ENCODE measurements at places on chromosomes 7 and 10.

GRCh38 chr7:10238641-10239040, 735.0 kb upstream of the PHF14 start:
- no peak for DNase-seq

DNA sequence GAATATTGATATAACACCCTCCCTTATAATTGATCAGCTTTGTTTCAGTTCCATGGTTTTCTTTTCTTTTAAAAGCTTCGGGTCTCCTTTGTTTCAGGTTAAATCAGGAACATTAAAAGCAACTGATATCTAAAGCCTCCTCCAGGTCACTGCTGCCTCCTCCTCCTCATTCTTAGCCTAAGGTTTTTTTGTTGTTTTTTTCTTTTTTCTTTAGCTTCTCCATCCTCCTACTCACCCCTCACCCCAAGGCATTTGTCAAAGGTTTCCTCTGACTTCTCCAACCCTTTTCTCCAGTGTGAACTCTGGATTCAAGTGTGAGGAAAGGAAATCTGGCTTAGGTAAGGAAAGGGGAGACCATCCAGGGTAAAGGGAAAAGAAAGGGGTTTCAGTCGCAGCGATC, 420.2 kb upstream of the NFE2L3 start:
- DNase-seq, result no peak

DNA sequence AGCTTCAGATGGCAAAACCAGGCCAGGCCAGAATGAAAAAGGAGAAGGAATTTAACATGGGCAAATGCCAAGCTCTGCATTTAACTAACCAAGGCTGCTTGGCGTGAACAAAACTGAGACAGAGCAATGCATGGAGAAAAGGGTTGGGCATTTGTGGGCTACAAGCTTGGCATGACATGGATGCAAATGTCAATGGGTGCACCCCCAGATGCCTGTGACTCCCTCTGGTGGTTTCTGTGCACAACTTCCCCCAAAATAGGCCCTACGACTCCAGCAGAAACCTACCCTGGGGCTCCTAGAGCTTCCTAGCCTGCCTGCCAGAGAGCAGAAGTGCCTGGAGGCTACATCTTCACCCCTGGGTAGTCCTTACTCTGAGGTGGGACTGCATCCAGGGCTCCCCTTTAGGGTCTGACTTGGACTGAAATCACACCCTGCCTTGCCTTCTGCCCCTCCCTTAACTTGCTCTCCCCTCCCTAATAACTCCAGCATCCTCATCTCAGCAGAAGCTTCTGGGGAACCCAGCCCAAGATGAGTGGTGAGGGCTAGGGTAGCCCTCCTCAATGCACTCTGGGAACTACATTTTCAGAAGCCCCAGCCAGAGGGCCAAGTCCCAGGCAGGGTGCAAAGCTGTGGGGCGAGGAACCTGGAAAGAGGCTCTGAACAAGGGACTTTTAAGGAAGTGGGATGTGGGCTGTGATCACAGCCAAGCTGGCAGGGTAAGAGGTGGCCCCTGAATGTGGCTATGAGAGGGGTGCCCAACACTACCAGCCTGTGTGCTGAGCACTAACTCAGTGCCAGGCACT, 11.3 kb downstream of the GPRIN2 start:
- no peak for DNase-seq

- no peak for DNase-seq
These were observed 16.5 kb upstream of the IMMP2L start for GRCh38 chr7:111578754-111579153.

GRCh38 chr7:98187138-98187502, 24.1 kb upstream of the BHLHA15 start:
- no peak for DNase-seq

DNA sequence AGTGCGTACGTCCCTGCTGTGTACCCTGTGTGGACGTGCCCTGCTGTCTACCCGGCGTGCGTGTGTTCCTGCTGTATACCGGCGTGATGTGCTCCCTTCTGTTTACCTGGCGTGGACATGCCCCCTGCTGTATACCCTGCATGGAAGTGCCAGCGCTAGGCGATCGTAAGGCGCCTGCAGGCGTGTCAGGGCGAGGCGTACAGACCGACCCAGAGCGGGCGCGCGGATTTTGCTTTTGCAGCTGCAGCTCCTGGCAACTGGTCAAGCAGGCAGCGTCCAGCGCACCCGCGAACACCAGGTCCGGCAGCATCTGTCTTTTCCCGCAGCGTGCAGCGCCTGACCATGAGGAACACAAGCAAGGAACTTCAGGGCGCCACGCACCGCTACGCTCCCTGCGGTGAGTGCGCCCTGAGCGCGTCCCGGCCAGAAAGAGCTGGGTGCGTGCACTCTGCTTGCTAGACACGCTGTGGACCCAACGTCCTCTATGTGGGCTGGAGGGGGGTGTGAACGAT, 680 bp downstream of the C7orf57 start:
- no peak for DNase-seq

DNA sequence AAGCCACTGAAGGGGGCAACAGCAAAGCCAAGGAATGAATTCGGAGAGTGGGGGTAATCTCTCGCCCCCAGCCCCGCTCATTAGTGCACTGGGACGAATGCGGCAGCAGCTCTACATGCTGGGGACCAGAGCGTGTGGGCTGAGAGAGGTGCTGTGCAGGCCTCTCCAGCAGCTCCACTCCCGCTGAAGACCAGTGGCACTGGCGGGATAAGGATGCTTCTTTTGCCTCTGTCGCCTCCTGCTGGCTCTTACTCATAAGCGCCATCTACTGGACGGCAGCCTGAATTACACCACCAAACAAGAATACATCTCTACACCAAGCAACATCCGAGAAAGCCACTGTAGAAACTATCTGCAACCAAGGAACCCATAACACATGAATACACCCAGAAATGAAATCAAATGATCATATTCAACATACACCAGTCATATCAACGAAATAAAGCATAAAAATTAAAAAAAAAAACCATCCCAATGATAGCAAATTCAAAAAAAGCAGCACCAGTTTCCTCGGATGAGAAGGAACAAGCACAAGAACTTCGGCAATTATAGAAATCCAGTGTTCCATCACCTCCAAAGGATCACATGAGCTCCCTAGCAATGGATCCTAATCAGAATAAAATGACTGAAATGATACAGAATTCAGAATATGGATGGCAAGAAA, 79.0 kb upstream of the TMEM168 start:
- peak; percentile 56 for DNase-seq

- peak; percentile 67 for DNase-seq
These were observed 1.1 kb downstream of the HNRNPA2B1 start for GRCh38 chr7:26199301-26200037.

GRCh38 chr7:30202671-30203070, 67.9 kb downstream of the MTURN start:
- DNase-seq, result no peak

DNA sequence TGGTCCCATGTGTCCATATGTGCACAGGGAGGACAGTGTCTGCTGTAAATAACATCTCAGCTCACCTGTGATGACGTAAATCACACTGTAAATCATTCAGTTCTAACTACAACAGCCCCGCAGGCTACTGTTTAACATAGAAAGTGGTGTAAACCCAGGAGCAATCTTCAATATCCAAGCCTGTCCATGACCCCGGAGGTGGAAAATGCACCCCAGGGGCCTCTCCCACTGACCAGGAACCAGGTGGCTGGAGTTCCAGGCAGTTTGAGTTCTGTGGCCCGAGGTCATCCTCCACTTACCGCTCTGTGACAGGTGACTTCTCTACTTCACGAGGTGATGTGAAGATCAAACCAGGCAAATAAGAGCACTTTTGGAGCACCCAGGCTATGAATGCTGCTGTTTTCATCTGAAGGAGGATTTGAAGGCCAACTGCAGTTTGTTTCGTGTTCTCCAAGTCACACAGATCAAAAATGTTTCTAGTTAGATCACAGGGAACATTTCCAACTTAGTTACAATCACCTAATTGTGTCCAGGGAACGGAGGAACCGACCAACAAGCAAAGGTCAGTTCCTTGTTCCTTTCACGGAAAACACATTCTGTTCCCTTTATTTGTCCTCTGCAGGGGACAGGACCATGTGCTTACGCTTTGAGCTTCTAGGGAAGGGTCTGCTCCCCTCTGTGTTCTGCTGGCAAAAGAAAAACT, 131.8 kb downstream of the WDR37 start:
- no peak for DNase-seq

DNA sequence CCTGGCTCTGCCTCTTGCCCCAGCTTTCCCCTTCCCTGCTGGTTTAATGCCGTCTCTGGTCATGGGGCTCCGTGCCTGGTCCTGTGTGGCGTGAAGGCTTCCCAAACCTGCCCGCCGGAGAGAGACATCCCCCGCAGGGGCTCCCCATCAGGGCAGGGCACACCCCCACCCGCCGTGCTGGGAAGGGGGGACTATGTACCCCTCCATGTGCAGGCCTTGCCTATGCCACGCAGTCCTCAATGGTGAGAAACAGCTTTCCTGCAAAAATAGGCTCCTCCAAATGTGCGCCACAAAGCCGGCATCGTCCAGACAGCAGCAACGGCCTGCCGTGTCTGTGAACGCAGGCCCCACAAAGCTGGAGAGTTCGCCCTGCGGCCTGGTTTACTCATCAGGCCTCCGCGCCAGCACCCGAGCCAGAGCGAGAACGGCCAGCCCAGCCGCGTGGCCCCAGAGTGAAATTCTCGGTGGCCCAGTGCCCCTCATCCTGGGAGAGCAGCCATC, 313.4 kb downstream of the DNAJB6 start:
- no peak for DNase-seq

DNA sequence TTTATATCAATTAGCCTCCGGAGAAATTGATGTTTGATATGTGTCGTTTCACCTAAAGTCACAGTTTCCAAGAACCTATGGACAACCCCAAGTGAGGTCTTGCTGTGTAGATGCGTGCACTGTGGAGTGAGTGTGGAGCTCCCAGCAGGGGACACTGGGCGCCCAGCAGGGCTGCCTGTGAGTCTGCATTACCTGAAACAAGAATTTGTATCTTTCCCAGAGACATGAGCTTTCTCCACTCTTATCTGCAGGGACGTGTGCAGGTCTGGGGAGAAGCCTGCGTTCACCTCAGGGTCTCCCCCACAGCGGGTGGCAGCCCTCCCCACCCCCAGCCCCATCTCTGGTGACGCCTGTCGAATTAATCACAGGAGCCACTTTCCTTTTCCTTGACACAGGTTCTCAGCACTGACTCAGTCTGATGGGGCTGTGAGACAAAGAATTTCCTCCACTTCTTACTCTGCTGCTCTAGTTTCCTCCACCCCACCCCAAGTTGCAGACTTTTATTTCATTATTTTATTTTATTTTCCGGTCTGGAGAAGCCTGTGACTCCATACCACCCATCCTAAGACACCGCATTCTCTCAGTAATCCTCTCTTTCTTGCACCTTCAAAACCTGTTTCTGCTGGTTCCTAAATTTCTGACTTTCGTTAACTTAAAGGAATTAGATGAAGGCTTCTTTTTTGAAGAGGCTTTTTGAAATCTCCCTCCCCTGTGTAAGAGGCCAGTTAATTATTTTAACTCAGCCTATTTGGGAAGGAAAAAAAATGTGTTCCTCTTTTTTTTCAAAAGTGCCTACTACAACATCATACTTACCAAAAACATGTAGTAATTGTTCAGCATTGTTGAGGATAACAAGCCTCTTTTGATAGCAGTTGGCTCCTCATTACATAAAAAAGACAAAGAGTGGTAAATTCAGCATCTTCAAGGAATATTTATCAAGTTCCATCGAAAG, 17.0 kb upstream of the INSIG1 start:
- DNase-seq, result no peak

DNA sequence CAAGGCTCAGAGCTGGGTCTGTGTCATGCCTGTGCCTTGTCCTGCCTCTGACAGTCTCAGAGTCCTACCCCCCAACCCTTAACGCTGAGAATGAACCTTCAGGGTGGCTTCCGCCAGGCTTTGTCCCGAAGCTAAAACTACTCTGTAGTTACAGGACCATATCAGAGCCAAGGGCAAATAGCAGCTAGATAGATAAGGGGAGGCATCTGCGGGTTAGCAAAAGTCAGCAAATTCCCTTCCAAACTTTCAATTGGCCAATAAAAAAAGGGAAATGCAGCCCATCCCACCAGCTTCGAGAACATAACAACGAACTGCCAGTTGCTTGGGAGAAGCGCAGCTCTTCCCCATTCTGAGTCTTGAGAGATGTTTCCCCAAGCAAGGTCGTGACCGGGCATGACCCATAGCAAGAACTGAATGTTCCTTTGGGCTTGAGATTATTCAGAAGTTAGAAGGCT, 17.7 kb downstream of the CCL24 start:
- DNase-seq, result no peak

- DNase-seq, result no peak
These were observed 58.3 kb upstream of the COBL start for GRCh38 chr7:51374936-51375335.
